ENCODE measurements at places on chromosomes 2 and 18.

GRCh38 chr2:67997528-67997900 is 65.3 kb downstream of the C1D start:
- no peak for DNase-seq

DNA sequence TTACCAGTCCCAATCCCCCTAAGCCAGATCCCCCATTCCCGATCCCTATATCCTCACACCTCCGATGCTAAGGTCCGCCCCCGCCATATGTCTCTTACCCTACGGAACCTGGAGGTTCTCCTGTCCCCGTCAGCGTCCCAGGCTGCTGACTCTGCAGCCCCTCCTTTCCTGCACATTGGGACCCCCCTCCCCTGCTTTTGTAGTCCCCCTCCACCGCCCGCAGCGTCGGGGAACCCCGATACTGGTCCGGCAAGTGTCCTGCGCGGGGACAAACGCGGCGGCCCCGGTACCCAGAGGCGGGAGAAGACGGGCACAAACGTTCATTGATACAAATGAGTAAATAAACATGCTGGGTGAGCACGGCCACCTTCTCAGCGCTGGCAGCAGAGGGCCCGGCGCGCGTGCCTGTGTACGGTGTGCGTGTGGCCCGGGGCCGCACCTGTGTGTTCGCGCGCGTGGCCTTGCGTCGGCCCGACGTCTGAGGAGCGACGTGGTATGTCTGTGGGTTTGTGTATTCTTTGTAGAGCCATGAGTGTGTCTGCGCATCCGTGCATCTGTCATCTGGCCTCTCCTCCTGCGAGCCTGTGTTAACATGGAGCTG is 2.0 kb upstream of the CYP26B1 start:
- no peak for DNase-seq

- DNase-seq, result no peak
Observed at GRCh38 chr2:55961318-55961911, 37.8 kb upstream of the EFEMP1 start.

DNA sequence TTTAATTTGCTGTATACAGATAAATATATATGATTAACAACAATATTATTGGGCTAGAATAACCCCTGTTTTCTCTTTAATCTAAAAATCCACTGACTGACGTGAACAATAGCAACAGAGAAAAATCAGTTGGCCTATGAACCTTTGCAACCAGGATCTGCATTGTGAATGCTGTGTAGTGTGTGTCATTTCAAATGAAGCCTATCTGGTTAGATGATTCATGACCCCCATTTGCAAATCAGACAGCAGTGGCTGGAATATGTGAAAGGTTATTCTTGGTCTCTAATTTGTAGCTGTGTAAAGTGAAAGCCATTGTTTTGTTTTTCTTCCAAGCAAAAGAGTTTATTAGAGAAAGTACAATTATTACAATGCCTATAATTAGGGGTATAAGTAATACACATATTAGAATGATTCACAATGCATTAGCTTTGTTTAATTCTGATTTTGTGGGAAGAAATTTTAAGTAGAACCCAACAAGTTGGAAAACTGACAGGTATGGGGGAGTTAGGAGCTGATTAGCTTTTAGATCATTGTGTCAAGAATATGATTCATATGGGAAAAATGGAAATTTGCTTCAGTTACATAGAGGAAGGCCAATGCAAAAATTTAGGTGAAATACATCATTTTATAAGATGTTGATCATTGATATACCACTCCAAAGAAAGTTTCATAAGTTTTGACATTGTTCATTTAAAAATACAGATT is 1362.2 kb upstream of the TMEFF2 start:
- DNase-seq, result no peak

GRCh38 chr2:122203523-122203922 is 448.1 kb downstream of the TSN start:
- DNase-seq, result no peak

DNA sequence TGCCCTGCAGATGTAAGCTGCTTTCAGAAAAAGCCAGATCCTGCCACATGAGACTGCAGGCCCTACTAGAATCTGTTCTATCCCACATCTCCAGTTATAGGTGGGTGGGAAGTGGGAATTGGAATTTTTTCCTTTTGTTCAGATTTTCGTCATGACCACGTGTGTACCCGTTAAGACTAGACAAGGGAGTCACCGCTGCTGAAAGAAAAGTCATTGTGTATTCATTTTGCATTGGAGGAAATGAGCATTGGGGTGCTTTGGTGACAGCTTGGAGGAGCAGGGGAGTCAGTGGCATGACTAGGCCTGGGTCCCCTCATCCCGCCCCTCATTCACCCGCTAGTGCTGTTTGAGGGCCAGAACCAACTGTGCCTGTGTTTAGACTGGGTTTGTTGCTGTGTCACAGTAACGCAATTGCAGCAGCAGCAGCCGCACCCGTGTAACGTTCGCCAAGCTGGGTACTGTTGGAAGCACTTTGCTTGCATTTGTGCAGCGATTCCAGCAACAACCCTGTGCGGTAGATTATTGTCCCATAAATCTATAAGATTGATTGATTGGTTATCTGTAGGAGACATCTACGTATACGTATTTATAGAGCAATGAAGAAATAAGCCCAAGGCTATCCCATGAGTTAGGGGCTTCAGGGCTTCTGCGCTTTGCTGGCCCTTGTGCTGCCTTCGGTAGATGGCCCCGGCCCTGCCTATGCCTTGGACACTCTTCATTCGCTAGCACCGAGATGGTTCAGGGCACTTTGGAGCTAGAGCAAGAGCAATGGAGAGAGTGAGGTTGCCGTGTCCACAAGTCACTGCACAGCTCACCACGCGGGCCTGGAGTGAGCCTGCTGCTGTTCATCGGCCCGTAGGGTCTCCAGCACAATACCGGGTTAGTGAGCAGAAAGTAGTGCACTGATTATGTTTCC is 194.9 kb downstream of the AGAP1 start:
- DNase-seq, result no peak

GRCh38 chr2:220664272-220665107 is 907.6 kb downstream of the EPHA4 start:
- DNase-seq, result no peak

DNA sequence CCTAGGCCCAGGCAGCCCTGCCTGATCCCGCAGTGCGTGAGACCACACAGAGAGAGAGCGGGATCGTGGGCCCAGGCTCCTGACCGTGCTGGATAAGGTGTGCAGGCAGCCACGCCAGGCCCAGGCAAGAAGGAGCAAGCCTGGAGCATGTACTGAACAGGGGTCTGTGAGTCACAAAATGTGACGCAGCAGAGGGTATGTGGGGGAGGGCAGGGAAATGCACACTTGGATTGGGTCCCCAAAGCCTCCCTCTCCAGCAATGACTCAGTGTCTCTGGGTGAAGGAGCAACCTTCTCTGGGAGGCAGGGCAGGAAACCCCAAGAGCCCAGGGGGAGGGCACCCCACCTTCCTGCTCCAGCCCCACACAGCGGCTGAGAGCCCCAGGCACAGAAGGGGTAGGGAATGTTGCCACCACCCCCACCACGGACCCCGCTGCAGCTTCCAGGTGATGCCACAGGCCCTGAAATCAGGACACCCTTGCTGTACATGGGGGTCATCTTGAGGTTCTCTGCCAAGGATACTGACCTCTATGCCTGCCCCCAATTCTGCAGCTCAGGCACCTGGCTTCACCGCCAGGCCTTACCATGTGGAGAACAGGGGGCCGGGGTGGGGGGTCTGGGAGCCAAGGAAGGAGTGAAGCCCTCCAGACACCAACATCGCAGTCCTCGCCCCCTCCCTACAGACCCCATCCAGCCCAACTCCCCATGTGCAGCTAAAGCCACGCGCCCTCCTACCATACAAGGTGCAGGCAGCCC is 1.3 kb upstream of the GPC1 start:
- no peak for DNase-seq

DNA sequence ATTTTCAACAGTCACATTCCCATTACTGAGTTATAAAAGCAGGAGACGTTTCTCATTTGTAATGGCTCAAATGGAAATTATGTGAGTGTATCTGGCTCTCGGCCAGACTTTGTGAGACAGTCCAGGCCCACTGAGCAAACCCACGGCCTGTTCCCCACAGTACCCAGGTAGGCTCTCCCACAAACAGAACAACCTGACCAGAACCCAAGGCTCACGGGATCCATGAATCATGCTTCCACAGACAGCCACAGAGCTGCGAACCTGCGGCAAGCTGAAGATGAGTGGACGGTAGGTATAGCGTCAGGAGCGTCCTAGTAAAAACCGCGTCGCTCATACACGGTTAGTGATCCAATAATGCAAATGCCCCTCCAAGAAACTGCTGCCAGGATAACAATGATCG is 34.2 kb downstream of the NDUFA10 start:
- no peak for DNase-seq

- DNase-seq, result no peak
Observed at GRCh38 chr2:5766056-5766455, 73.9 kb downstream of the SOX11 start.

- no peak for DNase-seq
Observed at GRCh38 chr2:217766356-217766755, 236.4 kb downstream of the TNS1 start.

DNA sequence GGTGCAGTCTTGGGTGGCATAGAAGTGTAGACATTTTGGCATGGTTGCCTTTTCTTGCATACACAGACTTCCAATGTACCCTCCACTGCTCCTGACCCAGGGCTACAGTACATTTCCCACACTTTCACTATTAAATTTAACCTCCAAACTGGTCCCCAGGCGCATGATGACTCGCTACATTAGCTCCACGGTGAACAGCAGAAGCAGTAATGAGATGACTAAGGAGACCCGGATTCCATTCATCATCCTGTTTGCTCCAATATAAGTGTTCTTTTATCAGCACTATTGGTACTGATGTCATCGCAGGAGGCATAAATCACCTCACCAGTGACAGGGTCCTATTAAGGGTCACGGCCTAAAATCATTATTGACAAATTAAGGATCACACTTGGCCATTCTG is 316.5 kb downstream of the EN1 start:
- no peak for DNase-seq

DNA sequence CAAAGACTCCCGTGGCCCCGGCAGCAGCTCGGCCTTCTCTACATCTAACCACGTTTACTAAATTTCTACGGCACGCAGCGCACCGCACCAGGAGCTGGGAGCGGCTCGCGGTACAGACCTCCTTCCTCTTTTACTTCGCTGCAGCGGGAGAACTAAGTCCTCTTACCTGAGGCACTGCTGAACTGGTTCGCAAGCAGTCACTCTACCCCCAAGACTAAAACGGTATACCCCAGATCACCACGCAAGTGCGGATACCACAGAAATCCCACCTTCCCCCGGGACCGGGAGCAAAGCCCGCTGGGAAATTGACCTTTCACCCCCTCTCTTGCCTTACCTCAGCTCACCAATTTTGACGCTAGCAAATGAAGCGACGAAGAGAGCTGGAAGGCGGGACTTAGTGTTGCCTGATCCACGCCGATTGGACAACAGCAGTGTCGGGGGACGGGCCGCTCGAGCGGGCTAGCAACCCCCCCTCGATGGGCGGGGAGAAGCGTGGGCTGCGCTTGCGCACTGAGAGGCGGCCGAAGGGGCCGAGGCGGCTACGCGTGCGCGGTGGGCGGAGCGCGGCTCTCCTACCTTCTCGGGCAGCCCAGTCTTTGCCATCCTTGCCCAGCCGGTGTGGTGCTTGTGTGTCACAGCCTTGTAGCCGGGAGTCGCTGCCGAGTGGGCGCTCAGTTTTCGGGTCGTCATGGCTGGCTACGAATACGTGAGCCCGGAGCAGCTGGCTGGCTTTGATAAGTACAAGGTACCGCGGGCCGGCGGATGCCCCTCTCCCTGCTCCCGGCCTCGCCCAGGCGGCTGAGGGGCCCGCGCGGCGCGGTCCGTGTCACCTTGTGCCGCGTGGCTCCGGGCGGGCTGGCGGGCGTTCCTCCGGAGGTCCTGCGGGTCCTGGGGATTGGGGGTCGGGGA is at the start of gene SELENOI:
SELENOI (plus strand) TSS at position 599 of the 909 bp plus-strand sequence; CDS start at position 689, 90 bp downstream.
- DNase-seq, result peak; percentile 100

- DNase-seq, result no peak
Observed at GRCh38 chr2:207095963-207096362, 69.8 kb downstream of the KLF7 start.

- no peak for DNase-seq
Observed at GRCh38 chr18:35582899-35583558, 1.5 kb downstream of the GALNT1 start.

DNA sequence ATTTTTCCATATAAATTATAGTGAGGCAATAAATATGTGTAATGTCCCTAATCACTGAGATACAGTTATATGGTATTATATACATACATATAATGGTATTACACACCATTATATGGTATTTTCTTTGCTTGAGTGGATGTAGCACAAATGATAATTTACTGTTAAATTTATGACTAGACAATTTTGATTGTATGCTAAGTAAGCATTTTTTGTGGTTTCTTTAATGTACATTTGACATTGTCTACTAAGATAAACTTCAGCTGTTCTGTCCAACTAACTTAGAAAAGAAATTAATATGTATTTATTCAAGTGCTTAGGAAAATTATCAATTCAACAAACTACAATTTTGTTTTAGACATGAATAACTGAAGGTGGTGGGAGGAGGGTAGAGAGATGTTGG is 122.6 kb downstream of the SCN3A start:
- no peak for DNase-seq

GRCh38 chr2:62485761-62486438 is 20.1 kb downstream of the TMEM17 start:
- no peak for DNase-seq

DNA sequence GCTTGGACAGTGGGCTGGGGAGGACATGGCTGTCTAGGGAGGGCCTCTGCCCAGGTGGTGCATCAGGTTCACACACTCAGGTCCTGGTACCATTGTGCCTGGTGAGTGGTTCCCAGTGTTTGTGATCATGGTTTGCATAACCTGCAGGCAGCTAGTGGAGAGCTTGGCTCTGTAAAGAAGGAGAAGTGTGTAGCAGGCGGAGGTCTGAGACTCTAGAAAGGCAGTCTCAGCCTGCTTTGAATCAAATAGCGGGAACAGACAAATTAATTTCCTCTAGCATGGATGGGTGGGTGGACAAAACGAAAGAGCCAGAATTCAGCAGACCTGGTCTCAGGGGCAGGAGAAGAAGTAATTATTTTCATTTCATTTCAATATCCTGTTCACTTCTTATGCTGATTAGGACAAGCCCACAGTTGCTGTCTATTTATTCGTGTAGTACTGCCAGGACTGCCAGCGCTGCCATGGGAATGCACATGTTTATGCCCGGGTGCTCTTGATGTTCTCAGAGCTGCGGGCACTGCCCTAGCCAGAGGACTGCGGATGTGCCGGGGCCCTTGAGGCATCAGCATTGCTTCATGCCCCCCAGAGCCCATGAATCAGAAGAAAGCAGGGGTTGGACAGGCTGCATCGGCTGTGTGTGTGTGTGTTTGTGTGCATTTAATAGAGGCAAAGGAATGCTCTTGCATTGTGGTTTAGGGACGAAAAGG is 45.4 kb upstream of the DLX2 start:
- DNase-seq, result no peak

- no peak for DNase-seq
Observed at GRCh38 chr2:63189026-63189425, 138.4 kb downstream of the OTX1 start.

DNA sequence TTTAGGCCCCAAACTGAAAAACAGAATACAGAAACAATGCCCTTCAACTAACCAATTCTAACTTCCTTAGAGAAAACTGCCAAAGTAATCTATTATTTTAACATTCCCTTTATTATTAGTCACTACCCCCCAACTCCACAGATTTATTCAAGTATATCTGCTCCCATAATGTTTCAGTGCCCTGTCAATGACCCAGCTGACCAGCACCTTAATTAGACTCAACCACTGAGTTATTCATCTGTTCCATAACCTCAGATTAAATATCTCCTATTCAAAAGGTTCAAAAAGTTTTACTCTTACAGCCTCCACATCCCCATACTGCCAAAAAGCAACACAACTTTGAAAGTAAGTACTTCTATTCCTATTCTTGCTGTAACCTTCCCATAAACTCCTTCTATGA is 202.4 kb downstream of the EXOC6B start:
- DNase-seq, result no peak

GRCh38 chr2:222912117-222912516 is 51.3 kb downstream of the ACSL3 start:
- no peak for DNase-seq

All from activated T-helper 1 cell treated with Interleukin-2 at 50 U/mL for 16 hours (primary cell).